ENCODE measurements at places on chromosomes 16 and 17. TPM values are rescaled to one million over a fixed set of nuclear protein-coding genes. Genes with fewer than 3 reads are reported as not detected.

Gene AHSP
- total RNA-seq: not detected

Gene HSPB9
- total RNA-seq: not detected

Gene ATP2C2
- not detected for total RNA-seq

Gene ST6GALNAC2
- total RNA-seq: 2.2 TPM

Gene UNK
- total RNA-seq: 15.8 TPM

Gene KRT40
- total RNA-seq: not detected

Gene PLCG2
- 11.8 TPM for total RNA-seq

Gene KCNJ18
- not detected for total RNA-seq

Gene KRTAP1-1
- total RNA-seq: not detected

Gene TBC1D28
- total RNA-seq: not detected

Gene CCDC57
- 4.6 TPM for total RNA-seq

Gene LPO
- not detected for total RNA-seq

Measured in mammary microvascular endothelial cell (primary cell).